Ovary (tissue), 10 donors: ENCODE measurements at places on chromosomes 7 and 10. TPM values are rescaled to one million over a fixed set of nuclear protein-coding genes. Genes with fewer than 3 reads are reported as not detected.

The GPR141 gene
- total RNA-seq = not detected

The AKR1C1 gene
- total RNA-seq = 18.9 TPM

The ATP5F1C gene
- total RNA-seq = 206 TPM

The HABP2 gene
- not detected for total RNA-seq

The EBLN1 gene
- not detected for total RNA-seq

The MACC1 gene
- total RNA-seq = 1.2 TPM

The TACC2 gene
- total RNA-seq = 14.2 TPM

The FGFBP3 gene
- 0.83 TPM for total RNA-seq

The RTKN2 gene
- total RNA-seq = 0.17 TPM

- no peak for DNase-seq
Measured at GRCh38 chr7:73827567-73828106, 3.2 kb upstream of the CLDN4 start.

DNA sequence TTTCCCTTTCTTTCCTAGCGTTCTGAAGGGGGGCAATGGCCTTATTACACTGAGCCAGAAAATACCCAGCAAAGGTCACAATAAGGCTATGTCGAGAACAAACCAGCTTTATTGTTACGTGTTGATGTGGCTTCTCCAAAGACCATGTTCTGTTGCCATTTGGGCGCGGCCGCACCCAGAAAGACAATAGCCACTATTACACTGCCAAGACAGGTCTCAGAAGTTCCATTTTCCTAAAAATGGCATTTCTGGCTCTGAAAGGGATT lies 77.8 kb downstream of the PROSER2 start:
- no peak for DNase-seq

- no peak for DNase-seq
Measured at GRCh38 chr10:71720288-71720687, 710 bp upstream of the C10orf105 start.

GRCh38 chr10:19833170-19833824 lies 17.1 kb downstream of the PLXDC2 start:
- no peak for DNase-seq

- no peak for DNase-seq
Measured at GRCh38 chr10:73509695-73510094, 13.9 kb upstream of the PPP3CB start.

DNA sequence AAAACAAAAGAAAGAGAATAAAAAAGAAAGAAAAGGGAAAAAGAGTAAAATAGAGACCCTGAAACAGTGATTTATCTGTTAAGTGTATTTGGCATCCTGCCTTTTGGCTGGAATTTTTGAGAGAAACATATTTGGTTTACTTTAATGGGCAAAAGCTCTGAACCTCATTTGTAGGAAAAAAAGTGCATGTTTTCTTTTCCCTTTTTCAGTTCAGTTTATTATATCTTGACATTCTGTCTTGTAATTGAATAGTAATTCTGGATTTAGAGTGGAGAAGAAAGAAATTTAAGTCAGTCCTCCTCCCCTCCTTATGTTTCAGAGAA lies 69.5 kb downstream of the ARID5B start:
- no peak for DNase-seq

DNA sequence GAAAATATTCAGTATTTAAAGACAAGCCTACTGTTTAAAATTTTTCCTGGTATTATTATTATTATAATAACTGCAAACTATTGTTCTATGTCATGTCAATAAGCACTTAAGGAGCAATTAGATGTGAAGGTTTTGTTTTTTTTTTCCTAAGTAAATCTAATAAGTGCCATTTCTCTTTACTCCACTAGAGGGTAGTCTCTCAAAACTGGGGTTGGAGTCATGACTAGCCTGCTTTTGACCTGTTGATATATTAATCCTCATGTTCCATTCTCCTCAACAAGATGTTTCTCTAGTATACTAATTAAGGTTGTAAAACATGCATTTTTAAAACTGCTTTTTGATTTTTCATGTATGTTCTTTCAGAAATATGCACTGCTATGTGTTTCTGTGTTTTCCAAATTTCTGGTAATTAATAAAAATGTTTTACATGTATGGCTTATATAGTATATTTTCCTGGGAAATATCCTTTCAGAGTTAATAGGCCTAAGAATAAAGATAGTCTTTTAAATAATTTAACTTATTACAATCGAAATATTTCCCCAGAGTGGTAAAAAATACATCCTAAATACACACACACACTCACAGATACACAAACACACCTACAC lies 1.0 kb upstream of the LRRN3 start:
- DNase-seq = no peak

GRCh38 chr10:35124540-35124939 lies 2.1 kb upstream of the CREM start:
- DNase-seq = no peak

GRCh38 chr10:96448021-96448457 lies 65.7 kb downstream of the TLL2 start:
- peak; percentile 41 for DNase-seq

- no peak for DNase-seq
Measured at GRCh38 chr10:125768219-125768855, 7.3 kb downstream of the MMP21 start.

GRCh38 chr7:33109758-33110238 lies 594 bp upstream of the RP9 start:
- no peak for DNase-seq

DNA sequence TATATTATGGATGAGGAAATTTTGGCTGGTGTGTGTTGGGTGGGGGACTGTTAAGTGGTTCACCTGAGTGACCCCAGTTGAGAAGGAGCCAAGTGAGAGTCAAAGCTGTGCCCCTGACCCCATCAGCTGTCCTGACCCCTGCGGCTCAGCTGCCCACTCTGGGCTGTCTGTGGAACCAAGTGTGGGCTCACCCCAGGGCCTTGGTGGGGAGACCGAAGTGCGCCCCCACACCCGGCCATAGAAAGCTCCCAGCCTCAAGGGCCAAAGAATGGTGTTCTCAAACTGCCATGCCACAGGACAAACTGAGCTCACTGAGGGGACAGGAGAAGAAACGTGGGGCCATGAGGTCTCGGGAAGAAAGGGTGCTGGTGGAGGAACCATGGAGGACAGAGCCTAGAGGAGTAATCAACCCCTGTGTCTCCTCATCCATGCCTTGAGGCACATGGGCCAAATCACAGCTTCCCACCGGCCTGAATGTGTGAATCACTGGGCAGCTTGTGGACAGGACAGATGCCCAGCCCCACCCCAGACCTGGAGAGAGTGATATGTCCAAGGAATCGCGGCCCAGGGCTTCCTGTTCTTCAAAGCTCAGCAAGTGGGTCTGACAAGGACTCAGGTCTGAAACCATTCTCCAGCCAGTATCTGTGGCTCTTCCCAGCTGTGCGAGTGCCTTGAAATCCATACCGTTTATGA lies 86.2 kb upstream of the CACUL1 start:
- DNase-seq = no peak

GRCh38 chr7:13105209-13105608 lies 417.8 kb downstream of the ARL4A start:
- no peak for DNase-seq

- no peak for DNase-seq
Measured at GRCh38 chr10:131731780-131732630, 168.8 kb upstream of the PPP2R2D start.

DNA sequence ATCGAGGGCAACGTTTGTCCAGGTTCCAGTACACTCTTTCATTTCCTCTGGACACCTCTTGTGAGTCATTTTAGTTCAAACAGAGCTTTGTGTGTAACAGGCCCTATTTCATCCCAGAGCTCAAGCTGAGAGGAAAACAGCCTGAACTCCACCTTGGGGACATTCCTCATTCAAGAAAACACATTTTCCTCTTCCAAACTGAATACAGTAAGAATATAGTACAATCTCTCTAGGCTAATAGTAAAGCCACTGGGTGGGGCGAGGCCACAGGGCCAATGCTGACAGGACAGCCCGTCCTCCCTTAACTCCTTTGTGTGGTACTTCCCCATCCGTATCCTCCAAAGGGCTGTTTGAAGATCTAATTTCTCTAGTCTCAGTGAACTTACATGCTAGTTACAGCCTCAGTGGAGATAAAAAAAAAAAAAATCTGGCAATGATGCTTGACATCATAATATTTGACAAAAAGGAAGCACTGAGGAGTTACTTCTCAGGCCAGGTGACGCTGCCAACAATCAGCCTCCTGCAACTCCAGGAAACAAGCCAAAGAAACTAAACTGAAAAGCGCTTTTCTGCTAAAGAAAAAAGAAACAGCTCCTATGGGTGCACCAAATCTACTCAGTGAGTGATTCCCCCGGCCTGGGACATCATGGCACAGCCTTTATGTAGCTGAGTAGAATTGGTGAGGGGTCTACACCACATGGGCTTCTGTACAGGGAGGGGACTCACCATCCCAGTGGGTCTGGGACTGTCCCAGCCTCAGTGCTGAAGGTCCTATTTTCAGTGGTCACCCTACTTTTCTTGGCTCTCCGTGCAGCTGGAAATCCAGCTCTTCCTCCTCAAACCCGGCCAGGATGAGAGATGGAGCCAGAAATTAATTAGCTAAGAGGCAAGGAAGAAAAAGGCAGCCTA lies 238.2 kb upstream of the NEBL start:
- DNase-seq = no peak

GRCh38 chr10:71434760-71435394 lies 38.2 kb downstream of the CDH23 start:
- no peak for DNase-seq

DNA sequence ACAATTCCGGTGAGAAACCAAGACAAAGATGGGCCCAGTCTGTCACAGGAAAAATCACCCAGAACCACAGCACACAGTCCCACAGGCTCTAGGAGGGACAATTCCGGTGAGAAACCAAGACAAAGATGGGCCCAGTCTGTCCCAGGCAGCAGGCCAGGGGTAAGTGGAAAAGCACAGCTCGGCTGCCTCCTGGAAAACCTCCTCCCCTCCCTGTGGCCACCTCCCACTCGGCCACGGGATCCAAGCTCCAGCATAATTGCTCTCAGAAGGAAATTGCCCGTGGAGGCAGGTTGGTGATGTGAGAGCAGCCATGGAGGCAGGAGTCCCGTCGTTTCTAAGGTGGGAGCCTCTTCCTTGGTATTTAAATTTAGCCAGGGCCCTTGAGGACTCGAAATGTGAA lies 95.7 kb downstream of the PLXNA4 start:
- peak; percentile 71 for DNase-seq

GRCh38 chr7:29102558-29103151 lies 43.7 kb downstream of the CPVL start:
- peak; percentile 73 for DNase-seq

DNA sequence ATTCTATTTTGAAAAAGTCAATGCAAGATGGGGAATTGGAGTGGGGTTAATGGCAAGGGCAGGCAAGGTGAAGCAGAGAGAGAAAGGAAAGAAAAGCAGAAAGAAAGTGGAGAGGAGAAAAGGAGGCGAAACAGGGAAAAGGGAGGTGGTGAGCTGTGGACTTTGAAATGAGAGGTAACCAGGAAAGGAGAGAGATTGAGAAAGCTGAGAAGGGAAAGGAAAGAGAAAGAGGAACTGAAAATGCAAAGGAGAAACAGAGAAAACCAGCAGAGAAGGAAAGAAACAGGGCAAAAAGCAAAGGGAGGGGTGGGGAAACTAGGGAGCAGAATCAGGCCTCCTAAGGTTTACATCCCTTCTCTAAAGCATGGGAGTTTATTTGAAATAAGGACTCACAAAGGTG lies 72.5 kb upstream of the TPK1 start:
- no peak for DNase-seq

DNA sequence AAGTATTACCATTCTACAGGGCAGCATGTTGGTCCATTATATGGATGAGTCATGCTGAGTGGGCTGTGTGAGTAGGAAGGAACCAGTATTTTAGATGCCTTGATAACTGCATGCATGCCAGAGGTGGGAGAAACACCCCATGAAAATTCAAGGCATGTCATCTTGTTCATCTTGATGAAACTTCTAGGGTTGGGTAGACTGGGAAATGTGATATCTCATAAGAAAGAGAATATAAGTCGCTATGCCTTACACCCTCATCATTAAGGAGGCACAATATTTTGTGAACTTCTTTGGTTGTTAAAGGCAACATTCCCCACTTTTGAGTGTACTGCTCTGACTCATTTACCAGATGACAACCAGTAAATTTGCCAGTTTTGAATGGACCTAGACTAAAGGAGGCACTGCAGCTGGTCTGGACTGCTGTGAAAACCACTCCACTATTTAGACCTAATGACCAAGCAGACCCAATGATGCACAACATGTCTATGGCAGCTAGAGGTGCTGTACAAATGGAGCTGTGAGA lies 48.0 kb downstream of the ZNF365 start:
- no peak for DNase-seq

- no peak for DNase-seq
Measured at GRCh38 chr7:44537442-44537841, 3.7 kb downstream of the NPC1L1 start.

DNA sequence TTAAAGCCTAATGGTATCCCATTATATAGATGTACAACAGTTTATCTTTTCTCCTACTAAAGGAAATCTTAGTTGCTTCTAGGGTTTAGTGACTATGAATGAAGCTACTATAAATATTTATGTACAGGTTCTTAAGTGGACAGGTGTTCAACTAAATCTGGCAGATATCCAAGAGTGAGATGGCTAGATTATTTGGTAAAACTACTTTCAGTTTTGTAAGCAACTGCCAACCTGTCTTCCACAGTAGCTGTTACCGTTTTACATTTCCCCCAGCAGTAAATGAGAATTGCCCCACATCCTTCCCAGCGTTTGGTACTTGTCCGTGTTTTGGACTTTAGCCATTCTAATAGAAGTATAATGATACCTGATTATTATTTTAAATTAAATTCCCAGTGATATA lies 144.9 kb upstream of the MAGI2 start:
- DNase-seq = no peak

GRCh38 chr7:124781907-124782734 lies 16.5 kb upstream of the GPR37 start:
- DNase-seq = no peak
